Amniotic epithelial cell (primary cell): ENCODE measurements at places on chromosomes 4 and X.

- no peak for DNase-seq
Observed at GRCh38 chr4:2357821-2358745, 60.4 kb downstream of the ZFYVE28 start.

GRCh38 chrX:23052324-23052723 lies 52.6 kb downstream of the DDX53 start:
- DNase-seq = no peak

- DNase-seq = peak; percentile 45
Observed at GRCh38 chr4:11428899-11429698, 405 bp upstream of the HS3ST1 start.

DNA sequence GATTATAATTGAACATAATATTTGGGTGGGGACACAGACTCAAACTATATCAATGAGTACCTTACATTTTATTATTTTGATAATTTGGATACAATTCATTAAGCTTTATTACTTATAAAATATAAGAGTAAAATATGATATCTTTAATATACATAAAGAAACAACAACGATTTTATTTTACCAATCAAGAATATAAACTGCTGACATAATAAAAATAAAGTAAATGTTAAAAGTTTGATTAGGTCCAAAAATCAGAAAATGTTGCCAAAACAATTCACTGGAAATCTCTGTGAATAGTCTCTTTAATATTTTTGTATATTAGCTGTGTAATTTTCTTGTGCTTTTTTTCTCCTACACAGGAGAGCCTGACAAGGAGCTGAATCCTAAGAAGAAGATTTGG lies 21.4 kb downstream of the GIMD1 start:
- no peak for DNase-seq

- DNase-seq = no peak
Observed at GRCh38 chr4:127304356-127304755, 328.4 kb upstream of the INTU start.

DNA sequence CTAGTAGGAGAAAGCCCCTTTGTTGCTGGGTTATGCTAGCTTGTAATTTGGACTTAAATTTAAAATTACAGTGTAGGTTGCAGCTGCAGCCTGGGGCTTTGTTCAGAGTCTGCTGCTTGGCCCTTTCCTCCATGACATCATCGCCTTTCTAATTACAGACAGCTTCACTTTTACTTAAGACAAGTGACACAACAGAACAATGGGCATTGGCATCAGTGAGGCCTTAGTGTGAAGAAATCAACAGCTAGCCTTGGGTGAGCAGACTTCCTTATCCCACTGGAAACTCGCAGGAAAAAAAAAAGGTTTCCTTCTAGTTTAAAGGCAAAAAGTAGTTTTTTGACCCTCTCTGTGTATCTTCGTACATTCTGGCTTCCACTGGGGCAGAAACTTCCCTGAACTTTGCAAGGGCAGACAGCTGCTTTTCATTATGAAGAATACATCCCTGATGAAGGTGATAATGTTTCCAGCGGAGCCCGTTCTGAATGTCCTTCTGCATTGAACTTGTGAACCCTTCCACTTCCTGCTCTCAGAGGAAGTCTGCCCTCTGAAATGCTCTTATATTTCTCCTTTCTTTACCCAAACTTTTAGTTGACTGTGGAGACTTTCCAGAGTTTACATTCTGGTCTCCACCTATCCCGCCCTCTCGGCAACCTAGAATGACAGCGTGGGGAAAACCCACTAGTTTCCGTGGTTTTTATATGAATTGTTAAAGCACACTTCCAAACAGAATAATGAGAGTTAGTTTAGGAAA lies 123.2 kb upstream of the FAM9C start:
- no peak for DNase-seq

GRCh38 chr4:146310319-146311021 lies 96.1 kb downstream of the REELD1 start:
- no peak for DNase-seq

GRCh38 chrX:26871967-26872366 lies 591.2 kb downstream of the PPP4R3C start:
- no peak for DNase-seq

- peak; percentile 57 for DNase-seq
Observed at GRCh38 chrX:13899607-13900006, 82.7 kb upstream of the GPM6B start.

- no peak for DNase-seq
Observed at GRCh38 chr4:45946699-45947098, 177.2 kb downstream of the GABRG1 start.

DNA sequence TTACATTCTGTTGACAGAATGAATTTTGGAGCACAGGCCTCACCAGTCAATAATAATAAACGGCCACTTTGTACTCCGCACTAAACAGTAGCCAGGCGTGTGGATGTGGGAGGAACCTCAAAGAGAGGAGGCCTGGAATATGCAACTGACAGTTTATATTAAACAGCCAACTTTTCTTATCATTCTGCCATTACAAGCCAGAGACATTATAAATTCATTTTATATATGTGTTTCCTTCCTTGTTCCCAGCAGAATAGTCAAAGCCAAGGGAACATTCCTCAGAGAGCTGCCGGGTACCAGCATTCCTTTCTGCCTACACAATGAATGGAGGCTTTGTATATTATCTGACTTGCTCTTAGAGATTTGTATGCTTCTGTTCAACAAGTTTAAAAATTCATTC lies 436.5 kb upstream of the FTHL17 start:
- peak; percentile 93 for DNase-seq

- DNase-seq = peak; percentile 56
Observed at GRCh38 chr4:150581056-150581605, 820 bp upstream of the MAB21L2 start.

DNA sequence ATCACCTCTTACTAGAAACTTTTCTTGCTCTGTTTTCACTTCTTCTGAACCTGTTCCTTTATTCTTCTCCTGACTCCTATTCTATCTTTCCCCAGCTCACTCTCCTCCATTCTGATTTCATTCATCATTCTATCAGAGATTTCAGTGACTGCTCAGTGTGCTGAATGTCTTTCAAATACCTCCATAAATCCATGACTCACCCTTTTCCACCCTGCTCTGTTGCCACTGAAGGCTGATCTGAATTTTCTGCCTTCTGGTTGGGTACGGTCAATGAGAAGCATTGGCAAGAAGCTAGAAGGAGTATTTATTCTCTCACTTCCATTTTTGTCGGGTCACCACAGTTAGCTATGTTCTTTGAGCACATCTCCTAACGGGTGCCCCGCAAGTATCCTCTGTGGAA lies 265.9 kb downstream of the CBLL2 start:
- DNase-seq = peak; percentile 4

DNA sequence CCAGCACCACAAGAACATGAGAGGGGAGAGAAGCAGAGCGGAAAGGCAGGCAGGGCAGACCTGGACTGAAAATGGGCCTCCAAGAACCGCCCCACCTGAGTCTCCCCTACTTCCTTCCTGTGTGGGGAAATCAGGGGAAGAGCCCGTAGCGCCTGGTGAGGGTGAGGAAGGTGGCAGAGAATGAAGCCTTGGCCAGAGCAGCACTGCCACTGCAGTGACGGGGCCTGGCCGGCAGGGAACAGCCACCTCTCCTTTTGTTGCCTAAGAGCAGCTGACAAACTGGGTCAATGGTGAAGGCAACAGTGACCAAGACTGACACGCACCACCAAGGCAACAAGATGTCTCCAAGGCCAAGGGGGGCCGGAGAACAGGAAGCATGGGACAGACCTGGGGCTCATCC lies 58.4 kb upstream of the CBR4 start:
- DNase-seq = no peak

DNA sequence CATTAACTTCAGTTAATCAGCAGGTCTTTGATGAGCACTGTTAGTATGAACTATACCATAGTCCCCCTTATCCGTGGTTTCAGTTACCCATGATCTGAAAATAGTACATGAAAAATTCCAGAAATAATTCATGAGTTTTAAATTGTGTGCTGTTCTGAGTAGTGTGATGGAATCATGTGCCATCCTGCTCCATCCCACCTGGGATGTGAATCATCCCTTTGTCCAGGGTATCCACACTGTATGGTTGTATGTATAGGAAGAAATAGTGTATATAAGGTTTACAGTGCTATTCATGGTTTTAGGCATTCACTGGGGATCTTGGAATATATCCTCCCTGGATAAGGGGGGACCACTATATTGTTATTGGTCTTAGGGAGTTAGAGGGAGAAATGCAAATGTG lies 24.5 kb downstream of the ARHGAP10 start:
- DNase-seq = no peak

GRCh38 chr4:165464376-165464775 lies 85.6 kb downstream of the CPE start:
- DNase-seq = no peak

DNA sequence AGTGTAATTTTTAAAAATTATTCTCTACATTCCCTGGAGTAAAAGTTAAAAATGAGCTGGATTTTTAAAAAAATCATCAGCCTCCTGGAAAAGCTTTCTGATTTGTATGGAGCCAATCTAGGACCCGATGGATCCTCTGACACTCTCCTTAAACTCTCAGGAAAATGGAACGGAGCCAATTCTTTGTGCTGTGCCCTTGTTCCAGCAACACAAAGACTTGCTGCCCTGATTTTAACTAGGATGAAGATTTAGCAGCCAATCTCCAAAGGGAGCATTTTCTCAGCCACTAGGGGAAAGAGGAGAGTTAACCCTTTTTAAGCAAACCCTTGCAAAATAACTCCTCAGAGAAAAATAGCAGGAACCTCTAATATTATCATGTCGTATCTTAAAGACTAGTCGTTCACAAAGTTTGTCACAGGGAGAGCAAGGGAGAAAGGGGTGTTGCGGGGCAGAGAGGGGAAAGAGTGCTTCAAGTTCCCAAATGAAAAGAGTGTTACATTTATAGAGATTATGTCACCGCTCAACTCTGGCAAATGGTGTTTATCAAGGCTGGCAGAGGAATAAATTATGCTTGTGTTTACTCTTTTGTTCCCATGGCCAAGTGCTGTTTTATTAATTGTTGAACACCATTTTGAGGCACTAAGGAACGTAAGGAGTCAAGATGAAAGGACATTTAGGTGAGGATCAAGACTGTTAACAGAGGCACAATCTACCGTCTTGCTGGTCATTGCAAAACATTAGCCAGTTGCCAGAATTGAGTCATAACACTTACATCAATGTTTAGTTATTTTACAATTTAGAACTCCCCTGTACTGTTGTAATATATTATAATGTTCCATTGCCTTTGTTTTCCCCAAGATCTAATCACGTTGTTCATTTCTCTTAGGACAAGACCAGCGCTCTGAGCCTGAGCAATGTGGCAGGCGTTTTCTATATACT lies 250.7 kb downstream of the THOC2 start:
- DNase-seq = peak; percentile 28

DNA sequence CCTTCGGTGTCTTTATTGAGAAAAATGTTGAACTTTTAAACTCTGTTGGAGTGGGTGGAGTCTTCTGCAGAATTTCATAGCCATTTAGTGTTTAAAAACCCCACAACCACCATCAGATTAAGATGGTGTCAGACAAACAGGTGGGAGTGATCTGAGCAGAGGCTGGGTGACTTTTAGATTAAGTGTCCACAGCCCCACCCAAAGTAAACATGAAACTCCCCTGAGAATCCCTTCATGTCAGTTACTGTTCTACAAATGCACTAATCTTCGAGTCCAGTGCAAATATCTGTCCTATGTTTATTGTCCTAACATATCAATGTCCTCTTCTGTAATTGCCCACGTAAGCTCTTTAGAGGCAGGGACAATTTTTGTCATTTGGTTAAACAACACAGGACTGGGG lies 175.6 kb upstream of the RBPJ start:
- no peak for DNase-seq

GRCh38 chr4:74038086-74038424 lies 434 bp downstream of the CXCL3 start:
- DNase-seq = no peak

DNA sequence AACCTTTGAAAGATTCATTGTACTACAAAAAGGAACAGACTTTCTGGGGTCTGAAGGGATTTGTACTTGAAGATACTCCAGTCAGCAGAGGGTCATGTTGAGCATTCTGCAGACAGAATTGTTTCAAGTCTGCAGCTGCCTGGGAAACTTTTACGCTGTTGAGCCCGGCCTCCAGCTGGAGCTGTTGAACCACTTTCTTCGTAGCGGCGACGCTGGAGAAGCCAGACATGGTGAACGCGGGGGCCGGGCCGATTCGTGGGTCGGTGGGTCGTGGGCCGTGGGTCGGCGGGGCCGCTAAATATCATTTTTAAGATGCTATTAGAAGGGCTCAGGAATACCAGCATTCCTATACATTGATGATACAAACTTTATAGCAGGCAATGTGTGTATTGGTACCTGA lies 12.0 kb upstream of the RTL9 start:
- no peak for DNase-seq

- DNase-seq = no peak
Observed at GRCh38 chrX:23838953-23839352, 56.0 kb downstream of the SAT1 start.

GRCh38 chrX:107701493-107702121 lies 73.3 kb downstream of the PRPS1 start:
- DNase-seq = no peak
